Caudate nucleus (tissue), 63 donors: ENCODE measurements at places on chromosomes 16 and 17.

DNA sequence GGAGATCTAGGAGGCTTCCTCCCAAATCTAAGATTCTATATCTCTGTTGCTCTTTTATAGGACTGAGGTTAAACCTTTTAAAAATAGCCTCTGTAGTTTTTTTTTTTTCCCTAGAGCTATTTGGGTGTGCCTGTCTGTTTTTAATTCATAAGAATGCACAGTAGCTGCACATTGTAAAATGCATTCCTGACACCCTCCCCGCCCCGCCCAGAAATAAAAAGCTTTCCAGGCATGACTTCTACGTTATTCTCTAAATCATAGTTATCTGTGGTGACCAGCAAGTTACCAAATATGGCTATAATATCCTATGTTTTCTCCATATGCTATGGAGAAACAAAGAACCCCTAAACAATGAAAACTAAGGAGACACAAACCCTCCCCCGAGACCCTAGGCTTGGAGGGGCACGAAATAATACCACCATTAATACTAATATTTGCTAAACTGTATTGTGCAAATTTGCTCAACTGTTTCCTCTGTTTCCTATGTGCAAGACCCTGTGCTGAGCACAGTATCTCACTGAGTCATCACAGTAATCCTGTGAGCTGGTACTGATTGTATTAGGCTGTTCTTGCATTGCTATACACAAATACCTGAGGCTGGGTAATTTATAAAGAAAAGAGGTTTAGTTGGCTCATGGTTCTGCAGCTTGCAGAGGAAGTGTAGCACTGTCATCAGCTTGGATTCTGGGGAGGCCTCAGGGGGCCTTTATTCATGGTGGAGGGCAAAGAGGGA is 388.3 kb downstream of the CA10 start:
- DNase-seq, result no peak

- no peak for DNase-seq
These were observed 57.4 kb downstream of the HS3ST3A1 start for GRCh38 chr17:13544292-13544691.

DNA sequence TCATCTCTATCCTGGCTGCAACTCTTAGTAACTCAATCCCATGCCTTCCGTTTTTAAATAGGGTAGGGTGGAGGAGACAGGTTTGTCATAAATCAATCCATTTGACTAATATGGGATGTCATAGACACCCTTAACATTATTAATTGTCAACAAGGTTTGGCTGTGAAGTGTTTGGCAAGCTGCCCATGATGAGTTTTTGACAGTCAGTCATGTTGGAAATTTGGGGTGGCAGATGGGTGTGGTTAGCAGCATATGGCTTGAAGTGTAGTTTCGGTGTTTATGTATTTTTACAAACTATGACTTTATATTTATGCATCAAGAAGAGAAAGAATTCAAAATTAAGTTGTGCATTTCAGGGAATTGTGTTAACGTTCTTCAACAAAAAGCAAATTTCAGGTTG is 221.8 kb upstream of the CDH5 start:
- DNase-seq, result no peak

DNA sequence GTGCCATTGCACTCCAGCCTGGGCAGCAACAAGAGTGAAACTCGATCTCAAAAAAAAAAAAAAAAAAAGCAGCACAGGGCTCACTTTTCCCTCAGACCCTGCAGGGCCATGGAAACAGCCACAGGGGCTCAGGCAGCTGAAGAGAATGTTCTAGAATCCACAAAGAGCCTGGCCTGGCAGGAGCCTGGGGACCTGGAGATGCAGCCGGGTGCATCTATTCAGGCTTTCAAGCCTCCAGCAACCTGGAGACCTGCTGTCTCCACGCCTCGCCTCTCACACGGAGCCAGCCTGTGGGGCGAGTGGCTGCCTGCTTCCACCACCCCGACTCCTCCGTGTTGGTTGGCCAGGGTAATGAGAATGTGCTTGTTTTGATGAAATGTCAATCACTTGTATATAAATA is 44.0 kb upstream of the MEAK7 start:
- DNase-seq, result no peak

DNA sequence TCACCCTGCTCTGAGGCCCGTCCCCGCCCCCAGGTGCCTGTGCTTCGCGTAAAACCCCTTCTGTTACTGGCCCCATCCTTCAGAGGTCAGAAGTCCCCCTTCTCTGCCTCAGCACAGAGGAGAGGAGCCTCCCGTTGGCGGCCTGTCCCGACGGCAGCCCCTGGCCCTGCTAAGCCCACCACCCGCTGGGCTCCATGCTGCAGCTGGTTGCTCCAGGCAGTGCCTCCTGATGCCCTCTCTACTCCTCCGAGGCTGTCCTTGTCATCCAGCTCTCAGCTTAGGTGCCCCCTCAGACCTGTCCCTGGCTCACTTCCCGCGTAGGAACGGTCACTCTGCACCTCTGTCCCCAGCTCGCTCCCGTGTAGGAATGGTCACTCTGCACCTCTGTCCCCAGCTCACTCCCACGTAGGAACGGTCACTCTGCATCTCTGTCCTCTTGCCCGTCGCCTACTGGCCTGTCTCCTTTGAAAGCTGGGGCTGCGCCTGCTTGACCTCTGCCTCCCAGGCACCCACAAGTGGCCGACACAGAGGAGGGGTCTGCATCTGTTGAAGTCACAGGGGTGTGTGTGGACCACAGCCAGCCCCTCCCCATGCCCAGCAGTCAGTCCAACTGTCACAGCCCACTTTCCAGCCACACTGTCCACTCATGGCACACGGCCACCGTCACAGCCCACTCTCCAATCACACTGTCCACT is 31.7 kb upstream of the ZC3H18 start:
- DNase-seq, result no peak

DNA sequence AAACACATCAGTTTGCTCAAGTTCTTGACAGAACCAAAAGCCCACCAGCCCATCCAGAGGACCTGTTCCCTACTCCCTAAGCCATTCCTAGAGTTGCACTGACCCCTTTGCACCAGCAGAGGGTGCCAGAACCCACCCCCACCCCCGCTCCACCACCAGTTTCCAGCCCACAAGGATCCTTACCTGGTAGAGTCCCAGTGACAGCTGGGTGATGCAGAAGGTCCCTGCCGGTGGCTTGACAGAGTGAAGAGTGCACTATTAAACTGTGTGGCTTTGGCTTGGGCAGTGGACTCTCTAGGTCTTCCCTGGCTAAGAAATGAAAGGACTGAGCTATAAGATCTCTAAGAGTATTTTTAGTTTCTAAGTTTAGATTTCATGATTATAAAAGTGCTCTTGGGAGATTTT is 73.3 kb upstream of the MTMR4 start:
- peak; percentile 68 for DNase-seq

- no peak for DNase-seq
These were observed 603.8 kb downstream of the CDH8 start for GRCh38 chr16:61432421-61432820.

DNA sequence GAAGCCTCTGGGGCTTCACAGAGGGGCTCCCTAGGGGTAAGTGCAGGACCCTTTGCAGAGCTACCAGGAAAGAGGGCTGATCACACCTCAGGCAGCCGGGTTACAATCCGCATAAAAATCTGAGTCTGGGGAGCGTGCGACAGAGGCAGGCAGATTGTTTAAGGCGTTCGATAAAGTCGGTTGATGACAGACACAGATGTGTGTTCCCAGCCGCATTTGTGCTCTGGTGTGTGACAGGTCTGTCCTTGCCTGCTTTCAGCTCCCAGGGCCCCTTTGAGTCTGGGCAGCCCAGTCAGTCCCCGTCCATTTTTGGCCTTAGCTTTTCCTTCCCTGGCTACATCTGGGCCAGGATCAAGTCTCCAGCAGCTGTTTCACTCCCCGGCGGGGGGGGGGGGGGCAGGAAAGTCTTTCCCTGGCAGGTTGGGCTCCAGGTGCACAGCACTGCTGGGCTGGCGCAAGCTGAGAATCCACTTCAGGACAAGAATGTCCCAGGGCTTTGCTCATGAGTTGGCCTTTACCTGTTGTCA is 1.3 kb upstream of the ZACN start:
- no peak for DNase-seq

- no peak for DNase-seq
These were observed 5.7 kb downstream of the NUPR1 start for GRCh38 chr16:28532940-28533647.

- no peak for DNase-seq
These were observed 5.9 kb upstream of the TRIM25 start for GRCh38 chr17:56919717-56920116.

GRCh38 chr17:76123749-76124581 is 17.1 kb downstream of the FOXJ1 start:
- DNase-seq, result no peak

- no peak for DNase-seq
These were observed 21.2 kb upstream of the SP6 start for GRCh38 chr17:47872019-47872650.

GRCh38 chr16:10752843-10753523 is 9.3 kb downstream of the NUBP1 start:
- DNase-seq, result no peak

DNA sequence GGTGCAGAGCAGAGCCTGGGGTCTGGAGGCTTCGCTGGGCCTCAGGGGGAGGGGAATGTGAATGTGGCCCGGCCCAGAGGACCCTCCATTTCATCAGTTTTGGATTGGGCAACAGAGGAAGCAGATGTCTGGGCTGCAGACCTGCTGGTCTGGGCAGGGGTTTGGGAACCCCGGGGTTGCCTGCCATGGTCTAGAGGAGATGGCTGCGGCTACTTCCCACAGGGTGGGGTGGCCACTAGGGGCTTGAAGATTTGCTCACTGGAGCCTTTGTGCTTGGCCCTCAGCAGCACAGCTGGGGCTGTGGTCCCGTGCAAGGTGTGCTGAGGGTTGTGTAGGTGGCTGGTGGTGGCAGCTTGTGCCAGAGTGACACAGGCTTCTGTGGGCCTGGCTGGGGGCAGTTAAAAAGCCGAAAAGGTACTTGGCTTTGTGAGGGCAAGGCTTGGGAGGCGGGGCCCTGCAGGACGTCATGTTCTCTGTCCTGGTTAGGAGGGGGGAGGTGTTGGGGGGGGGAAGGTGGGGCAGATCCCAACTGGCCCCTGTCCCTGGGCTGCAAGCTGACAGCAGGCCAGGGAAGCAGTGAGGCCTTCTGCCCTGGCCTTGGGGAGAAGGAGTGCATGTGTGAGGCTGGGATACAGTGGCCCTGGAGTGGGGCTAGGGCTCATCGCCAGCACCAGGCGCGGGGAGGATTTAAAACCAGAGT is 98.0 kb downstream of the KPNA2 start:
- DNase-seq, result no peak

DNA sequence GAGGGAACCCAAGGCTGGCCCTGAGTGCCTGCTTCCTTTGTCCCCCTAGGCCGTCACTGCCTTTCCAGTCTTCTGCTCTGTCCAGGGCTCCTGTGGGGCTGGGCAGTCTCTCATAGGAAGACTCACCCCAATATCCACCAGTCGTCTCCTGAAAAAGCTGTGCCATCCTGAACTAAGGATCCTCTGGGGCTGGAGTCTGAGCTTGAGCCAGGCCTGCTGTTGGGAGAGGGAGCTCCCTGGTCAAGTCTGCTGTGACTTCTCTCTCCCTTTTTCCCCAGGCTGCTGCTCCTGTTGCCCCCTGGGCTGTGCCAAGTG is 963 bp downstream of the MT1H start:
- DNase-seq, result no peak
